ENCODE measurements at places on chromosomes 3 and 15. TPM values are rescaled to one million over a fixed set of nuclear protein-coding genes. Genes with fewer than 3 reads are reported as not detected.

The GNAT1 gene
- total RNA-seq, result not detected

The HACD3 gene
- total RNA-seq, result 9.6 TPM

The UBA7 gene
- total RNA-seq, result 20.0 TPM

The DUOXA2 gene
- total RNA-seq, result not detected

- DNase-seq, result no peak
Measured at GRCh38 chr3:148903941-148904340, 38.8 kb downstream of the CPA3 start.

- no peak for DNase-seq
Measured at GRCh38 chr3:197866035-197866434, 75.0 kb downstream of the LRCH3 start.

Data from cardiac septum (tissue), 1 donor.